ENCODE measurements at places on chromosomes 4 and X.

GRCh38 chr4:188960411-188961093, 821.3 kb downstream of the TRIML1 start:
- no peak for DNase-seq

GRCh38 chr4:83139514-83140156, 25.1 kb upstream of the PLAC8 start:
- DNase-seq: no peak

- DNase-seq: no peak
Observed at GRCh38 chrX:30181353-30181752, 34.0 kb upstream of the MAGEB2 start.

DNA sequence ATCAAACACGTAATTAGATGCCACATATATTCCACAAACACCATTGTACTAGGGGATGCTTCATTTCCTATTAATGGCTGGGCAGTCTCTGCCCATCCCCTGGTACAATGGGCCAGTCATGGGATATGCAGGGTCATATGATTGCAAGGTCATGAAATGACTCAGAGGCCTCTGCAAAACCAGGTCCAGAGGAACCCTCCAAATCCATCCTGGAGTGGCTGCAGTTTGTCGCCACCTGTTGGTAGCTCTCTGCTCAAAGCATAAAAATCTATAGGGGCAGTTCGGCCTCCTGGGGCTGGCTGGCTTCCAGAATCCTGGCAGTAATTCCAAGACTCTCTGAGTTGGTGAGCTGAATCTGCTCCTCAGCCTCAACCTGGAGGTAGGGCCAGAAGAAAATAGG, 22.9 kb upstream of the PUDP start:
- peak; percentile 19 for DNase-seq

GRCh38 chr4:48127231-48127630, 6.8 kb downstream of the TXK start:
- no peak for DNase-seq

GRCh38 chrX:139025816-139026215, 314.3 kb upstream of the FGF13 start:
- no peak for DNase-seq

DNA sequence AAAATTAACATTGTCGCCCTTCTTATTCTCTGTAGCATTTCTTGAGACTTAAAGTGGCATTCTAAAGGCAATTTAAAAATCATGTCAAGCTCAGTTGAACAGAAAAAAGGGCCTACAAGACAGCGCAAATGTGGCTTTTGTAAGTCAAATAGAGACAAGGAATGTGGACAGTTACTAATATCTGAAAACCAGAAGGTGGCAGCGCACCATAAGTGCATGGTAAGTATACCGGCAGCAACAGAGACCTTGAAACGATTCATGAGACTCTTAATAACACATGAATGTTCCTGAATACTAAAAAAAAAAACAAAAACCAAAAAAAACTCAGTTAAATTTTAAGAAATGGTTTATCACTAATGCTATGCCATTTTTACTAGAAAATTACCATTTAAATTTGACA, 82.4 kb upstream of the HPRT1 start:
- DNase-seq: no peak

DNA sequence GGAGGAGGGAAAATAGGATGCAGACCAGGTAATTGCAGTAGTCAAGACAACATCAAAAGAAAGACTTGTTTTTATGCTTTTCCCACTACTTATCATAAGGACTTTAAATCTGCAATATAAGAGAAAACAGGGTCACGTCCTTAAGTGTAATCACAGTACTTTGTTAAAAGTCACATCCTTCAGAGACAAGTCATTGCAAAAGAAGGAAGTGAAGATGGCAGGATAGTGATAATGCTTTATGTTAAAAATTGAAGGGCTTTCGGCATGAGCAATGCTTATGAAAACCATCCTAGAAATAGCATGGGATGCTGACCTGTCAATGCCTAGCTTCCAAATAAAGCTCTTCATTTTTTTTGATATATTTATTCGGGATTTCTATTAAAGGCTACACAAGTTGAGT, 110.2 kb upstream of the TENM3 start:
- DNase-seq: no peak

DNA sequence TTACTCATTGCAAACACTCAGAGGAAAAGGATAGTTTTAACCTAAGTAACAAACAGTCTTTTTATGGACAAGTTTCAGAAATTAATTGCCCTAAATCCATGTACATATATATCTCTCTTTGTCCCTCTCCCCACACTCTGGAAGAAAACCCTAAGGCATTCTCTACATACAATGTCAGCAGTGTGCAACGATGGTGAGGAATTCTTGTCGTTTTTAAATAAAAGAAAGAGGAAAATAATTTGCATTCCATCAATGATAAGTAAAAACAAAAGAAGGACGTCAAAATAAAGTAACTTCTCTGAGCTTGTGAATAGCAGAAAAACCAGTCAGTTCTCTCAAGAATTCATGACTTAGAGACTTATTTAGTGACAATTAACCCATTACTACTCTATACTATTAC, 550.5 kb upstream of the DIPK2B start:
- no peak for DNase-seq

- DNase-seq: no peak
Observed at GRCh38 chr4:41150401-41150800, 63.9 kb downstream of the APBB2 start.

DNA sequence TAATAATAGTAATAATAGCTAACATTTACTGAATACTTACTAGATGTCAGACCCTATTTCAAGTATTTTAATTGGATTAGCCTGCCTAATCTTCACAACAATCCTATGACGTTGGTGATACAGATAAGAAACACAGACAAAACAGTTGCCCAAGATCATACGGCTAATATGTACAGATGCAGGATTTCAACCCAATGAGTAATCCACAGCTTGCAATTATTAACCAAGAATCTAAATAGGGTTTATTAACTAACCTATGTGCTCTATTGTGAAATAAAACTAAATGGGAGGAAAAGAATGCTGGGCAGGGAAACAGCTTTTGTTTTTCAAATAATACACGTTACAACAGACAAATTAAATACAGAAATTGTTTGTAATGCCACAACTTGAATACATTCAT, 23.4 kb downstream of the FBXO8 start:
- no peak for DNase-seq

GRCh38 chr4:155487210-155487609, 110.4 kb upstream of the MAP9 start:
- DNase-seq: no peak

DNA sequence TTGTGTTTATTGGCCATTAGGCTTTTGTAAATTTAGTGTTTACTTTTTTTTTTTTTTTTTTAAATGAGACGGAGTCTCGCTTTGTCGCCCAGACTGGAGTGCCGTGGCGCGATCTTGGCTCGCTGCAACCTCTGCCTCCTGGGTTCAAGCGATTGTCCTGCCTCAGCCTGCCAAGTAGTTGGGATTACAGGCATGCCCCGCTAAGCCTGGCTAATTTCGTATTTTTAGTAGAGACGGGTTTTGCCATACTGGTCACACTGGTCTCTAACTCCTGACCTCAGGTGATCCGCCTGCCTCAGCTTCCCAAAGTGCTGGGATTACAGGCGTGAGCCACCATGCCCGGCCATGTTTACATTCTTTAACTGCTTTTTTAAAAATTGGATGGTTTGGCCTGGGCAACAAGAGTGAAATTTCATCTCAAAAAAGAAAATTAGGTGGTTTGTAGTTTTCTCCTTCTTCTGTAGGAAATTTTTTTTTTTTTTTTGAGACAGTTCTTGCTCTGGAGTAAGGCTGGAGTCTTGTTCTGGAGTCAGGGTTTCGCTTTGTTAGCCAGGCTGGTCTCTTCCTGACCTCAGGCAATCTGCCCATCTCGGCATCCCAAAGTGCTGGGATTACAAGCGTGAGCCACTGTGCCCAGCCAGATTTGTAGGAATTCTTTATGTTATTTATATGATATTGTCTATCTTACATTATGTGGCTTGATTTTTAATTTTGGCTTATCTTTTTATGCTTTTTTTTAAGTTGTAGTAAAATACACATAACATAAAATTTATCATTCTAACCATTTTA, 15.1 kb downstream of the UBE2K start:
- DNase-seq: no peak

- no peak for DNase-seq
Observed at GRCh38 chr4:41454423-41454822, 83.5 kb upstream of the LIMCH1 start.

DNA sequence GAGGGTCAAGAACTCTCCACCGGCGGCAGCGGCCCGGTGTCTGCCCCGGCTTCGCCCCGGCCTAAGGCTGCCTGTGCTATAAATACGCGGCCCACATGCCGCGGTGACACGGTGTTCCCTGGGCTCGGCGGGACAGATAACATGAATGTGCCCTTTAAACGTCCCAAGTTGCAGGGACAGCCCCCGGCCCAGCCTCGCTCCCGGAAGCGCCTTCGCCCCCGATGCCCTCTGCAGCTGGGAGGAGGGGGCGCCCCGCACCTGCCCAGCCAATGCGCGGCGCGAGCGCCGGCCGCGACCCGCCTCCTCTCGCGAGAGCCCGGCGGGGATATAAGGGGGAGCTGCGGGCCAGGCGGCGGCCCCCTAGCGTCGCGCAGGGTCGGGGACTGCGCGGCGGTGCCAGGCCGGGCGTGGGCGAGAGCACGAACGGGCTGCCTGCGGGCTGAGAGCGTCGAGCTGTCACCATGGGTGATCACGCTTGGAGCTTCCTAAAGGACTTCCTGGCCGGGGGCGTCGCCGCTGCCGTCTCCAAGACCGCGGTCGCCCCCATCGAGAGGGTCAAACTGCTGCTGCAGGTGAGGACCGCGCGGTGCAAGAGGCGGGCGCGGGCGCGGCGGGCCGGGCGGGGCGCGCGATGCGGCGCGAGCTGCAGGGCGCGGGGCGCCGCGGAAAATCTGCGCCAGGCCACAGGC, at the start of gene SLC25A4:
Gene SLC25A4 (plus strand): TSS at position 355 of the 689 bp plus-strand sequence. CDS start 107 bp downstream, at position 462.
- peak; percentile 85 for DNase-seq

DNA sequence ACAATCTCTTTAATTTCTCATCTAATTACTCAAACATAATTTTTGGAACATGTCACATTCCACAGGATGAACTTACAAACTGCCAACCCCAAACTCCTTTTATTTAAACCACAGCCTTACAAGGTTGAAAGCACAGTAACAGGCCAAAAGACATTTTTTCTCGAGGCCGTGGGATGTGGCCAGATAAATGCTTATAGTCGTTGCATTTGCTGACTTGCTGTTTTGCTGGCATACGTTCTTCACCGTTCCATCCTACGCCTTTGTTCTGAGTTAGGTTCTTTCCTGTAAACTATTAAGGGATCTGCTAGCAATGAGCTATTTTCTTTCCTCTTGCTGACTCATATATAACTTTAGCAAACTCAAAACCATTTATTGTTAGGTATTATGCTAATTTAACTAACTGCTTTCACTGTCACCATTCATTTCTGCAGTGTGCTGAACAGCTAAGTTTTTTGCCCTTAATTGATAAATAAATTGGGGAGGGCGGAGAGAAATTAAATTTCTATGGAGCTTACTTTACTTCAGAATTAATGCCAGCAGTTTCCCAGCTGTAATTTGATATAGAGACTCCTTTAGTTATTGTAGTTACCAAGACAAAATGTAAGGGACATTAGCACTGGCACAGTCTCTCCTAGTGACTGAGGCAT, 135.1 kb upstream of the PACRGL start:
- DNase-seq: no peak

DNA sequence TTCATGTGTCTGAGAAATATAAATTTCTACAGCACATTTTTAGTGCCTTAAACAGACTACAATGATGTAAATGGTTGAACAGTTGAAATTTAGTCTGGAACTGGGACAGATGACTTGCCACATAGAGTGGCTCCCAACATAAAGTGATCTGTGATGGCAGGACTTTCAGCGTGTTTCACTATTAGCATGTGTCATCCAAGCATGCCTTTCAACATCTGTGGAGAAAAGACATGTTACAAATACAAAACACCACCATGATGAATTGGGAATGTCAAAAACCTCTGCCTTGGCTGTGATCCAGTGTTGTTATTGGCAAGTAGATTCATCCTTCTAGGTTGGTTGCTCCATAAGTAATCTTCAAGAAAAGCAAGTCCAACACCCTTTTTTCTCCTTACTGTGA, 348.7 kb downstream of the MAPK10 start:
- no peak for DNase-seq

GRCh38 chrX:22533898-22534297, 261.2 kb downstream of the CBLL2 start:
- DNase-seq: no peak

DNA sequence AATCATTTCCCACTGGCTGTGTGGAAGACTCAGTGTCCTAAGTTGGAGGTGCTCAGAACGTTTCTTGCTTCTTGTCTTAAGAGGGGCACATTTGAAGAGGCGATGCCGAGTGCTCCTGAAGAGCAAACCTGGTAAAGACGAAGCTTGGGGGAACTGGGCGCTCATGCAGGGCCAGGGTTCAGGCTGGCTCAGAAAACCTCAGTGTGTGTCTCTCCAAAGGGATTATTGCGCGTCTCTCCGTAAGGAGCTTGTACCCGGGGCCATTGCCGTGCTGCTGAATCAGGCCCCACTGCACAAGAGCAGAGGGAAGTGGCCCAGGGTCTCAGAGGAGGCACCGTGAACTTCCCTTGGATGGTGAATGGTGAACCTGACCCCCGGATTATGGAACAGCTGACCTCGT, 44.4 kb downstream of the PSAPL1 start:
- no peak for DNase-seq

DNA sequence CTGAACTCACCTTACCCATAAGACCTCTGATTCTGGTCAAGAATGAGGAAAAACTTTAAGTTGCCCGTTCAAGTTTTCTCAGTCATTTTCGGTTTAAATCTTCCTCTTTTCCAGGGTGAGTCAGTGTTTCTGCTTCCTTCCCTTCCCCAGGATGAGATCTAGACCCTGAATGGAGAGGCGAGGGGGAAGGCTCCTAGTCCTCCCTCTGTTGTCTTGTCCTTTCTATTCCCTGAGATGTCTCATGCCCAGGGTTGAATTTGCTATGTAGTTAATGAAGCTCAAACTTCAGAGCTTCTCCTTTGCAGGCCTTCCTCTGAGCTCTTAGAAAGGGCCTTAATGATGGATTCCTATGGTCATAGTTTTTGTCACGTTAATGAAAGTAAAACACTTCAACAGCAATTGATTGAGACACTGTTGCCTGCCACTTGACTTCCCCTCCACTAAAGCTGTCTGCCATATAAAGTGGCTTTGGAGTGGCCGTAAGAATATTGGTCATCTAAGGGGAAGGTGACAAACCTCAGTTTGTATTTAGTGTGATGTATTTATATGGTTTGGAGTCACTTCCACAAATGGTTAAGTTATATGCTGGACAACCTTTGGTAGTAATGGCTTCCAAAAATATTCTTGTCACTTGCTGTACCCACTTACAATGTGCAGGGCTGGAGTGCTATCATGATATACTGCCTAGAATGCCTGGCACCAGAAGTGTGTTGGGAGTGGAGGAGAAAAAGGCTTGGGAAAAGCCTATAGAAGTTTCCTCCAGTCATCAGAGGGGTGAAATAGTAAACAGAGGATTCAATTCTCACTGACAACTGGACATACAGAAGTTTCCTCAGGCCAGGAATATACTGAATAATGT, 24.3 kb upstream of the GPRIN3 start:
- no peak for DNase-seq

DNA sequence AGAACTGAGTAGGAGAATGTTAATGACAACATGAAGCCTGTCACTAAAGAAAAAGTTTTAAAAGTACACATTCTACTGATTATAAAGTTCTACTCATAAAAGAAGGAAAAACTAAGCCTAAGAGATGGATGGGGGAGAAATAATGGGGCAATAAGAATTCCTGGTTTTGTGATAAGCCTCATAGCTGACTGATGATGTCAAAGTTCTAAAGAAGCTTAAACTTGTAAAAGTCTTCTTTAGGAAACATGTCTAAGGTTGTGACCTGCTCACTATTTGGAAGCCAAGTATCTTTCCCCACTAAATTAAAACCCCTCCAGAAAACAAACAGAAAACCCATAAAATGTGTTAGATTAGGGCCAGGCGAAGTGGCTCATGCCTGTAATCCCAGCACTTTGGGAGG, 232.9 kb upstream of the GIMD1 start:
- DNase-seq: no peak
